Caco-2 (cell line): ENCODE measurements at places on chromosomes 5 and 9.

DNA sequence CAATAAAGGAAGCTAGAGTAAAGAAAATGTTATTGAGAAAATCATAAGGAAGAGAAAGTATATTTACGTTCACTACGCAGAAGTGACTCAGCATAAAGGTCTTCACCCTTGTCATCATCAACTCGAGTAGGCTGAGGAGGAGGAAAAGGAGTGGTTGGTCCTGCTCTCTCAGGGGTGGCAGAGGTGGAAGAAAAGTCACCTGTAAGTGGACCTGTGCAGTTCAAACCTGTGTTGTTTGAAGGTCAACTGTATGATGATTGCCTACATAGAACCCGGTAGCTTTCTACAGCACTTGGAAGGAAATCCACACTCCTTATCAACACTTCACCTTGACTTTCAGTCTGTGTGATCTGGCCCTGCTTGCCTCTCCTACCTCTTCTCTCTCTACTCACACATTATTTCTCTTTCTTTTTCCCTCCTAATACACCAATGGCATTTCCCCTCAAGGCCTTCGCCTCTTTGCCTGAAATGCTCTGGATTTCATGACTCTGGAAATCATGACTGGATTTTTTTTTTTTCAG, 109.3 kb upstream of the CPEB4 start:
- no peak for DNase-seq

- DNase-seq, result no peak
These were observed 1093.6 kb downstream of the CDH9 start for GRCh38 chr5:25944786-25945185.

DNA sequence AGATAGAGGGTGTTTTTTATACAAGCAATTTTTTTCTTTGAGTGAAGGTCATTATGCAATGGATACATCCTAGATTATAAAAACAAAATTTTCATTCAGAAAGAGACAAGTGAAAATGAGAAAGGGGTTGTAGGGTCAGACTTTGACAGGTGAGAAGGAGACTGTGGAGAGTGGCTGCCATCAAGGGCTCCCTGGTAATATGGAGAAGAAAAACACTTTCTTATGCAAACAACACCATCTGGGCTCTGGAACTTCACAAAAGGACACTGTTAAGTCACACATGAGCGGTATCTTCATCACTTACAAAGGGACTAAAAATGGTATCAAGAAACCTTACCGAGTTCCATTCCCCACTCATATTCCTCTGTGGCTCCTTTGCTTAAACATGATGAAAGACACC, 23.5 kb downstream of the C7 start:
- no peak for DNase-seq

- DNase-seq, result no peak
These were observed 77.9 kb downstream of the FNBP1 start for GRCh38 chr9:129964901-129965734.

GRCh38 chr5:117594166-117594565, 1019.5 kb upstream of the SEMA6A start:
- no peak for DNase-seq

DNA sequence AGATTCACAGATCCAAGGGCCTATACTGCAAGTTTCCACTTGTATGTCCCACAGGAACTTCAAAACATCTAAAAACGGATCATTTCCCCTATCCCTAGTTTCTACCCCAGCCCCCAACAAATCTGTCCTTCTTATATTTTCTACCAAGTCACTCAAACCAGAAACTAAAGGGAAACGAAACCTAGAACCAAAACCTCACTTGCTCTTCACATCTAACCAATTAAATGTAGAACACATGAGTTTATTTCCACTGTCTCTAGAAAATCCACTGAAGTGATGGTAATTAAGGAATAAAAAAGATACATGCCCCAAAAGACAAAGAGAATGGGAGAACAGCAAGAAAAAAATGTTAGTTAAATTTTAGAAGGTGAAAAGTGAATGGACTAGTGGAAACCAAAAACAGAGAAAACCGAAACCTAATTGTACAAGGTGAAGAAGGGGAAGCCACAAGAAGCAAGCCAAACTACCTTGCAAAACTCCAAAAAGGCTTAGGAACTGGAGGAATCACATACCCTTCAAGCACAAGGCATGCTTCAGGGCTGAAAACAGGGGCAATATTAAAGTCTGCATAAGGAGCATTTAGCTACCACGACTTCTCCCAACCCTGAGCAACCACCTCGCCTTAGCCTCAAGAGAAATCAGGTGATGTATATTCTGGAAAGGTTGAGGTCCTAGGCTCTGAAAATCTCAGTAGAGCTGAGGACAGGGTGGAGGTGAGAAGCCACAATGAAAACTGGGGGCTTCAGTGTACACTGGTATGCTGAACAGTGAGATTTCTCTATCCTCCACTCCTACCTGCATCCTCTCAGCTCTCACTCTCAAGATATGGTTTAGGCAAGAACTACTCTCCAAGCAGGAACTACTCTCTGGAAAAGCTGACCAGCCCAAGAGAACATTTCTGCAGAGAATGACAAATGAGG, 11.1 kb downstream of the SMU1 start:
- DNase-seq, result no peak

- DNase-seq, result no peak
These were observed 77.9 kb upstream of the ATG10 start for GRCh38 chr5:81893961-81894360.

DNA sequence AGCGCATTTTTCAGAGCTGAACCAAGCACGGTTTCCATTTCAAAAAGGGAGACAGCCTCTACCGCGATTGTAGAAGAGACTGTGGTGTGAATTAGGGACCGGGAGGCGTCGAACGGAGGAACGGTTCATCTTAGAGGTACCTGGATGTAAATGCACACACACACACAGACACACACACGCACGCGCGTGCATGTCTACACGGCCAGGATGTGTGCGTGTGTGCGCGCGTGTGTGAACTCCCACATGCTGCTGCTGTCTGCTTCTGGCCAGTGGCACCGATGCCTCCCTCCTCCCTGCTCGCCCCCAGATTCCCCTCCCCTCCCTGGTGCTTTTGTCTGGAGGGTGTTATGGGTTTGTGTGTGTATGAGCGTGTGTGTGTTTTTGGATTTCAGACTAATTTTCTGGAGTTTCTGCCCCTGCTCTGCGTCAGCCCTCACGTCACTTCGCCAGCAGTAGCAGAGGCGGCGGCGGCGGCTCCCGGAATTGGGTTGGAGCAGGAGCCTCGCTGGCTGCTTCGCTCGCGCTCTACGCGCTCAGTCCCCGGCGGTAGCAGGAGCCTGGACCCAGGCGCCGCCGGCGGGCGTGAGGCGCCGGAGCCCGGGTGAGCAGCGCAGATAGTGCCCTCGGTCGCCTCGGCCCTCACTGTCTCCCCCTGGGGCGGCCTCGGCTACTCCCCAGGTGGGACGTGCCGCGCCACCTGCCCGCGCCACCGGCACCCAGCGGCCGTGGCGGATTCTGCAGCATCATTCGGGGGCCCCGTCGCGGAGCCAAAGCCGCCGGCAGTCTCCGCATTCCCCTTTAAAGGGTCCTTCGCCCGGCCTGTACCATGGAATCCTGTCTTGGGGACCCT, at the start of gene NTRK2:
NTRK2 (plus strand) TSS at position 442 of the 850 bp plus-strand sequence. CDS start 1,020 bp downstream, outside the sequence.
- DNase-seq, result no peak

GRCh38 chr5:65026816-65027548, 258.3 kb downstream of the CWC27 start:
- no peak for DNase-seq

DNA sequence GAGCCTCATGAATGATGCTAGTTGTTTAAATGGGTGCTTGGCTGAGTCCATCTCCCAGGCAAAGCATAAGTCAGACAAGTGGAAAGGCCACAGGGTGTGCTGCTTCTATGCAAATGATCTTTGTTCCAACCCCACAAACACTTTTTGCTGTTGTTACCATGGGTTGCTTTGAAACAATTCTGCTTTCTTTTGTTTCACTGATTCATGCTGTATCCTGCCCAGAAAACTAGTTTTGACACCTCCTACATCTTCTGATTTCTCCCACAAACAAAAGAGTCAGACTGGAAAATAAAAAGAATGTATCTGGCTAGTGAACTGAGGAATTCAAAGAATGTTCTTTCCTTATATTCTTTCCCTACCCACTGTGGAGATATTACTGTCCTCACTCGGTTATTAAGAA, 298.6 kb downstream of the DIRAS2 start:
- no peak for DNase-seq

DNA sequence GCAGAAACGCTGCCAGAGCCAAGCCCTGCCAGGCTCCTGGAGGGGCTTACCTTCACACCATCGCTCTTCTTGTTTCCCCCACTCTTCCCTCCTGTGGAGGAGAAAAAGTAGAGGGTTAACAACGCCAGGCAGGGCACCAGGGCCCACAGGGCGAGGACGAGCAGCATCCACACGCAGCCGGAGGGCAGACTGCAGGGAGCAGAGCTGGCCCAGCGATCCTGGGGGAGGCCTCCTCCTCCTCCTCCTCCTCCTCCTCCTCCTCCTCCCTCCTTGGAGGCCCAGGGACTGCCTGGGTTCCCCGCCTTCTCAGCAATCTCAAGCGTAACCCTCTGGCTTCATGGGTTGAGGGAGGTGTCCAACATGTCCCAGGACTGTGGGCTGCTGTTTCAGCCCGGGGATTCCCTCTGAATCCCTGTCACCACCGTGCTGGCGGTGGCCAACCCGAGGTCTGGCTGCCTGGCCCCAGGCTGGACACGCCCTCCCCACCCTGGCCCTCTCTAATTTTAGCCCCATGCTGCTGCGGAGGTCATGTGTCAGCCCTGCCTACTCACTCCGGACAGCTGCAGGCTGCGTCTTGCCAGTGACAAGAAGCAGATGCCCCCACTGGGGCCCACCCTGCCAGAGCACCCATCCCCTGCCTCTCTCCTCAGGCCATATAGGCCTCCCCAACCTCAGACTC, 44.3 kb downstream of the CAMK2A start:
- DNase-seq, result no peak

DNA sequence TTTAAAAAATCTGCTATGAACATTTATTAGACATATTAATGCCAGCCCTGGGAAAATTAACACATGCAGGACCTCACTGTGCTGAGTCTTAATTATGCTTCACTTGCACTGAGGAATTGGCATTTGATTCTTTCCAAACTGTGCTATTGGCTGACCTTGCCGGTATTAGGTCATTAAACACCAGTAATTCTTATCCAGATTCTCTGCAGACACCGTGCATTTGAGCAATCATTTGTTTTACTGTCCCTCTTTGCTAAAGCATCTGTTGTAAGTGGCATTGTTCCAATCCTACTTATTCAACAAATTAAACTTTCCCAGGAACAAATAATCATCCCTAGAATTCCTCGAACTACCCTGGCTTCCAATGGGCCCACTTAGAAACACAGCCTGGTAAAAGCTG, 145.0 kb downstream of the SLC12A2 start:
- no peak for DNase-seq

DNA sequence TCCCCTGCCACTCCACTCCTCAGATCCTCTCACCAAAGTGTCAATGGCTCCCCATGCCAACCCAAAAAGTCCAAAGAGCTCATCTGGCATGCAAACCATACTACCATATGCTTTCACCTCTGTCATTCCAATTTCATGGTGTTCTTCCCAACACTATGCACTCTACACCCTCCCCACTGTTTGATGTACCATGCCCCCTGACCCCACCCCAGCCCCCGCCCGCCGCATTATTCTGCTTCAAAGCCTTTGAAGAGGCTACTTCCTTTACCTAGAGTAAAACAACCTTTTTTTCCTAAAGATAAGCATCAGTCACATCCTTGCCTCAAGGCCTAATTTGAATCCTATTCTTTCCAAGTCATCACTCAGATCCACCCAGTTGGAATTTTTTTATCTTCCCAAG, 226.3 kb downstream of the DEPDC1B start:
- DNase-seq, result no peak

DNA sequence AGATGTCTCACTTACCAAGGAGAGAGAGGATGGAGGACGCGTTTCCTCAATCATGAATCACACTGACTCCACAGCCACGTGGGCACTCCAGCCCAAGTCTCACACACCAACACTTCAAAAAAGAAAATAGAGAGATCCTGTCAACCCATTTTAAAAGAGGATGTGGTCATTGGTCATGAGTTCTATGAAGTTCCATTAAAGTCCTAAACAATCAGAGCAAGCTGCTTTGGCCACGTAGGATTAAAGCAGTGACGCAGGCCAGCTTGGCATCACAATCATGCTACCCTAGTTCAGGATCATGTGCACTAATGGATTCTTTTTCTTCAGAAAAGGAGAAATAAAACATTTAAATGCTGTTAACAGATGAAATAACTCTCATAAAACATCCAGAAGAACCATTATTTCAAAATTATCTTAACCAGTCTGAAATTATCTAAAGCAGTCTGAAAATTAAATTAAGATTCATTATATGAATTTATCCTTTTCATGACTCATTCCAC, 108.1 kb downstream of the SEMA5A start:
- DNase-seq, result no peak

- DNase-seq, result no peak
These were observed 215.1 kb upstream of the MVB12B start for GRCh38 chr9:126111556-126111955.

GRCh38 chr5:110082194-110082593, 392.5 kb downstream of the MAN2A1 start:
- no peak for DNase-seq

DNA sequence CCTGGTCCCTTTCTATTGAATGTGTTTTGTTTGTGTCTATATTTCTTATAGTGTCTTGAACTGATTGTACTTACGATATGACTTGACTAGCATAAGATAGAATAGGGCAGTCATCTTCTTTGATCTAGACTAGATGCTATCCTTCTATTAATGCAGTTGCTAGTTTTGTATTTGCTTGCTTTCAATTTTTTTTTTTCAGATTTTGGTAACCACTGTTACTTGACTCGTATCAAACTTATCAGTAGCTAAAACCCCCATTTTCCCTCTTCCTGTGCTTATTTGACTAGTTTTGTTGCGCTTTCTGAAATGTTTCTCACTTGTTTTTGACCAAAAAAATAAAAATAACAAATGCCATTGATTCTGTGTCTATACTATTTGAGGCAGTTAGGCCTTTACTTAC, 69.0 kb upstream of the CDKN2B start:
- no peak for DNase-seq

- DNase-seq, result no peak
These were observed 2.8 kb upstream of the NFIB start for GRCh38 chr9:14316602-14317300.

DNA sequence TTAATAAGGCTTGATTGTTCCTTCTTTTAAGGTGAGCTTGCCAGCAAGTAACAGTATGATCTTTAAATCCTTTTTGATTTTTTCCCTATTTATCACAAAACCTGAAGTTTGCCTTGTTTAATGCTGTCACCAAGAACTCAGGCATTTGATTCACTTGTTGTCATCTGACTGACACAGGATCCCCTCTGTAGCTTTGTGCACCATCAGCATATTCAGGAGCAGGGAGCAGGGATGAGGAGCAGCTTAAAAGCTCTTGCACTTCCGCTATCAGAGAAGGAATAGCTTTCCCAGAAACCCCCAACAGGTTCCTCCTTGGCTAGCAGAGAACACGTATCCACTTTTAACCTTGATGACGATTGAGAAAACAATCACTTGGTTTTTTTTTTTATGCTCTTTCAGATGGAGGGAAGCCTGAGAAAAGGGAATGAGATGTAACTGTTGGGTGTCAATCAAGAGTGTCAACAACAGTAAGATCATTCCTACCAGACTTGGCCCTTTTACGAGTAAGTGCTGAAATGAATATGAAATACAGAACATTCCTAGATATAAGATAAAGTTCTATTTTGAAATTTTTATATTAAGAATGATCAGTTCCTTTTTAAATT, 433.1 kb upstream of the CDH18 start:
- no peak for DNase-seq

- DNase-seq, result no peak
These were observed 104.3 kb downstream of the GRIA1 start for GRCh38 chr5:153594785-153595184.

- DNase-seq, result no peak
These were observed 202.3 kb upstream of the OR13F1 start for GRCh38 chr9:104301755-104302154.

GRCh38 chr5:111741278-111741677, 15.7 kb downstream of the NREP start:
- no peak for DNase-seq

GRCh38 chr5:172773481-172774469, 2.8 kb upstream of the DUSP1 start:
- DNase-seq, result no peak
